COLO829 (cell line): ENCODE measurements at places on chromosomes 4 and X.

DNA sequence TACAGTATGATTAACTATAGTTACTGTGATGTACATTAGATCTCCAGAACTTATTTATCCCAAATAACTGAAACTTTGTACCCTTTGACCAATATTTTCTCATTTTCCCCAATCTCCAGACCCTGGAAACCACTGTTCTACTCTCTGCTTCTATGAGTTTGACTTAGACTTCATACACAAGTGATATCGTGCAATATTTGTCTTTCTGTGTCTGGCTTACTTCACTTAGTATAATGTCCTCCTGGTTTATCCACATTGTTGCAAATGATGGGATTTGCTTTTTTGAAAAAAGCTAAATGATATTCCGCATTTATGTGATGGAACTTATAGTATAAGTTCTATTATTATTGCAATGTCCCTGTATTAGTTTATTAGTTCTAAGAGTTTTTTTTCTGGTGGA lies 81.8 kb upstream of the SOD3 start:
- DNase-seq: no peak

GRCh38 chrX:130173190-130173895 lies 1.6 kb downstream of the RAB33A start:
- DNase-seq: peak; percentile 74

- DNase-seq: no peak
Observed at GRCh38 chr4:53809816-53810215, 218.5 kb upstream of the LNX1 start.

DNA sequence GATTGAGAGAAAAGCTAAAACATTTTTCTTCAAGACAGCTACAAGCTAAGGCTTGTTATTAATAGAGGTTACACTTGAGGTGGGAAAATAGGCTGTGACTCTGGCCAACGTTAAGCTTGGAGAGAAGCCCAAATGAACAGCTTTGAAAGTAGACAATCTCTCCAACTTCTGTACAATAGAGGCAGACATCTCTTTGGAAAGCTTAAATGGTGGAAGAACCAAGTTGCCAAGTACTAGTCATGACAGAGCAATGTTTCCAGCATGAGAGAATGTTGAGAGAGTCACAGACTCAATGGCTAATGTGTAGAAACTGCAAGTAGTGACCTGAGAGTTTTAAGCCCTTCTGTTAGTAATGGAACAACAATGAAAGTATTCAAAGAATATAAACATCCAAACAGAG lies 298.1 kb downstream of the INPP4B start:
- DNase-seq: no peak

- DNase-seq: no peak
Observed at GRCh38 chrX:54807524-54808108, at the start of gene MAGED2. TSS of gene MAGED2 (plus strand) at chrX:54807745. CDS start at chrX:54809332, 1,587 bp downstream.

DNA sequence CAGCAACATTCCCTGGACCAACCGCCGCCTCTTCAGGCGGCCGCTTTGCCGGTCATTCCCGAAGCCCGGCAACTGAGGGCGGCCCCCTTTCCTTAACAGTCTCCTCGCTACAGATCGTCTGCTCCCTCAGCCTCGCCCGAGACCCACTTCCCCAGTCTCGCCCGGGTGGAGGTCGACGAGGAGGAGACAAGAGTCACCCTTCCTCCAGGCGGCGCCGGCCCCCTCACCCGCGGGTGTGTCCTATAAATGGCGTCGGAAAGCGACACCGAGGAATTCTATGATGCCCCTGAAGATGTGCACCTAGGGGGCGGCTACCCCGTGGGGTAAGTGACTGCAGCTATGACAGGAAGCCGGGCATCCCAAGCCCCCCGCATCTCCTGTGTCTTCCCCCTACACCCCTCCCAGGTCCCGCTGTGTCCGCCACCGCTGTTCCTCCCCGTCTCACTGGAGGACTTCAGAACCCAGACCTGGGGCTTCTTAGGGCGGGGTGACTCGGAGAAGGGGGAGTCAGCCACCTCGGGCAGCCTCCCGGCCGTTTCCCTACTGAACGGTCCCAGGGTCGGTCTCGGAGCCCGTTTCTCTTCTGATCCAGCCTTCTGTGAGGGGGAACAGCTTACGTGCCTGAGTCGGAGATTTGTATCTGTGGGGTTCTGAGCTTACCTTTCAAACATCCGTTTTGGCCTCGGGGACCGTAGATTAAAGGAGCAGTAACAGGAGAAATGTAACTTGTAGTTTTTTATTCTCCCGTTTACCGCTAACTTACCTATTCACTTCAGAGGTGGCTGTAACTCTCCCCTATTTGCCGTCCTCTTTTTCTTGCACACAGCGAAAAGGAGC lies 570 bp downstream of the WDR44 start:
- peak; percentile 8 for DNase-seq
